ENCODE measurements at places on chromosomes 11 and 22.

- DNase-seq: no peak
Measured at GRCh38 chr22:32619614-32620426, 145.2 kb downstream of the FBXO7 start.

DNA sequence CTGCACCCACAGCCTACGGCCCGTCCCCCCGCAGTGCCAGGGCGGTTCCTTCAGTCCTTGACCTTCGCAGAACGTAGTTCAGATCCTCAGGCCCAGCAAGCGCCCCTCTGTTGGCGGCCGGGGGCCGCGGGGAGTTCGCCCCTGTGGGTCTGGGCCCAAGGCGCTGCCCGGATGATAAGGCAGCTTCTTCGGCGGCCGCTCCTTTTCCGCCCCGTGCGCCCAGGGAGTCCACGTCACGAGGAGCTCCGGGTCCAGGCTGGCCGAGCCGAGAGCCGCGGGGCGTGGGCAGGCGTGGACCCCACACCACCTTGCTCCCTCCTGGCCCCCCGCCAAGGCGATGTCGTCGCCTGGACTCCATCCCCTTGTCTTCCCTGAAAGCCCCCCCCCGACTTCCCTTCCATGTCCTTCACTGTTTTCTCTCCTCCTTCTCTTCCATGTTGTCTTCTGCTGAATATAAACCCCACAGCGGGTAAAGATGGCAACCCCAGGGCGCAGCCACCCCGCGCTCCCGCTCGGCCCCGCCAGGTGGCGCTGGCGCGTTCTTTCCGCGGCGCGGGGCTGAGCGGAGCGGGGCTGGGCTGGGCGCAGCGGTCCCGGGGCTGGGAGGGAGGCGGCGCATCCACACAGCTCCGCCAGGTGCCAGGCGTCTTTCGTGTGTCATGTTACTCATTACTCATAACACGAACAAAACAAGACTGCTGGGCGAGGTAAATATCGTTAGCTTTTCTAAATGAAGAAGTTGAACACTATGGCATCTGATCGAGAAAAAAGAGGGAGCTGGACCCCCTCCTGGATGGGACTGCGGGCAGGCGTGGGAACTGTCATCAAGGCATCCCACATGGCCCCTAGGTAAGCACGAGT, 321.0 kb downstream of the NTM start:
- no peak for DNase-seq

GRCh38 chr11:68338051-68338780, 25.8 kb downstream of the LRP5 start:
- no peak for DNase-seq

- DNase-seq: no peak
Measured at GRCh38 chr11:2685566-2686359, 14.0 kb downstream of the KCNQ1OT1 start.

DNA sequence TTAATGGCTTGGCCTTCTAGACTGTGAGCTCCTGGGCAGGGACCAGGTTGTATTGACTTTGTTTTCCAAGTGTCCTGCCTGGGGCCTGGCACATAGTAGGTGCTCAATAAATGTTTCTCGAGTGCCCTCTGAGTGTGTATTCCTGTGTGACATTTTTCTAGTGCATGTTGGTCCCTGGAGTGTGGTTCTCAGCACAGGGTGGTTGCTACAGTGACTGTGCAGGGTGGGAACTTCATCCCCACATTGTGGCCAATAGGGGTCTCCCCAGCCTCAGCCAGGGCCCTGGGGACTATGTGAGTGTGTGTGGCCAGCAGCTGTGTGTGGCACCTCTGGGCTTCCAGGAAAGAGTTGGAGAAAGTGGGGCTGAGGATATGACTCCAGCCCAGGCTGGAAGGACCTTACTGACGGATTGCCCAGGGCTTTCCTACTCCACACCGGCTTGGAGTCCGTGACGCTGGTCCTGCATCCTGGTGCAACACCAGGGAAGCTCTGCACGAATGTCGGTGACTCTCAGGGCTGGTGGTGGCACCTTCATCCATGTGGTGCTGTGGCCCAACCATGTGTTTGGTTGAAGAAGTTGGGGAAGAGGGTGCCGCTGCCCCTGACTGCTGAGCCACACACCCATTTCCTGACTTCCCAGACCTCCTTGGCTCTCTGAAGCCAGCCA, 9.0 kb upstream of the MARK2 start:
- DNase-seq: no peak

GRCh38 chr11:65613091-65613928, 711 bp downstream of the MAP3K11 start:
- DNase-seq: no peak

- DNase-seq: no peak
Measured at GRCh38 chr11:71495286-71496230, 31.5 kb upstream of the KRTAP5-7 start.

GRCh38 chr11:27390318-27391295, 27.6 kb upstream of the CCDC34 start:
- no peak for DNase-seq

- no peak for DNase-seq
Measured at GRCh38 chr11:46417711-46418110, 26.1 kb upstream of the CHRM4 start.

DNA sequence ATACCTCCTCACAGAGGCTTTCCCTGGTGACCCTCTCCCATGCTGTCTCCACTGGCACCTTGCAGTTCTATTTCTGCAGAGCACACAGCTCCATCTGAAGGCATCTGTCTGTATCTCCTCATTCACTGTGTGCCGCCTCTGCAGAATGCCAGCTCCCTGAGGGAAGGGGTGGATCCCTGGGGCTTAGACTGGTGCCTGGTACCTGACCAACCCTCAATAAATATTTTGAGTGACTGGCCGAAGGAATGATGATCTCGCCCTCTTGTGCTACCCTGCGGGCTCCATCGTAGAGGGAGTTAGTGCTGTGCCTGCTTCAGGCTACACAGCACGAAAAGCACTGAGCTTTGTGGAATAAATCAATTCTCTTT, 1.6 kb downstream of the CBX7 start:
- no peak for DNase-seq

DNA sequence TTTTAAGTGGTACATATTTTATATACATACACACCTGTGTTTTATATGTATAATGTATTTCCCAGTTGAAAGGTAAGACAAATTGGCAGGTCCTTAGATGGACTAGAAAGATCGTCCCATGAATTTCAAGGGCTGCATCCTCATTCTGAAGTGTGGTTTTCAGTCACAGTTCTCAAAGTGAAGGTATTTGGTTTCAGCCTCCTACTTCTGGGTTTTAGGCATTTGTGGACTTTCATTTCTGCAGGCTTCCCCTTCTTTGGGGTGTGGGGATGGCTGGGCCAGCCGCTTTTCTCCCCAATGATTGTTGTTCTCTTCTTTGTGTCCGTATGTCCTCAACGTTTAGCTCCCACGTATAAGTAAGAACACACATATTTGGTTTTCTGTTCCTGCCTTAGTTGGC, 10.0 kb downstream of the DCPS start:
- DNase-seq: no peak

DNA sequence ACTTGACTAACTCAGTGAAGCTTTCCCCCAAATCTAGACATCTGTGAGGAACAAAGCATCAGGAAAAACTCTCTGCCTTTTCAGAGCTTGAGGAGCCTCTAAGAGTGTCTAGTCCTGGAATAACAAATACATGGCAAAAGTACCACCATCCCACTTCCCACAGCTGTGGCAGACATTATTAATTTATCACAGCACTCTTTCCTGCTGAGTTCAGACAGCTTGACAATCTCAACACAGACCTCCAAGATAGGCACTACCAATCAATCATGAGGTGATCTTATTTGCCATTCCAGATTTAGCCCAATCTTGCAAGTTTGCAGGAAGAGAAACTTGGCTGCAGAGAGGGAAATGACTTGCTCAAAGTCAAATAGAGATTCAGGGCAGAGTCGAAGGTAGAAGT, 202.8 kb downstream of the MN1 start:
- no peak for DNase-seq

DNA sequence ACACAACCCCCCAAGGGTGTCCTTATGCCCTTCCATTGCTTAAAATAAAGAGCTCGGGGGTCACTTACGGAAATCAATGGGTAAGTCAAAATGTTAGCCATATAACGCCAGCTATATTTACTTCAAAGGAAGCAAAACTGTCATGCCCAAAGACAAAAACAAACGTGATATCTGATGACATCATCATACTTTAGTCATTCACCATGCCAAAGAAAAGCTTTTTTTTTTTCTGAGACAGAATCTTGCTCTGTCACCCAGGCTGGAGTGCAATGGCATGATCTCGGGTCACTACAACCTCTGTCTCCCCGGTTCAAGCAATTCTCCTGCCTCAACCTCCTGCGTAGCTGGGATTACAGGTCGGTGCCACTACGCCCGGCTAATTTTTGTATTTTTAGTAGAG, 47.7 kb upstream of the SC5D start:
- no peak for DNase-seq

DNA sequence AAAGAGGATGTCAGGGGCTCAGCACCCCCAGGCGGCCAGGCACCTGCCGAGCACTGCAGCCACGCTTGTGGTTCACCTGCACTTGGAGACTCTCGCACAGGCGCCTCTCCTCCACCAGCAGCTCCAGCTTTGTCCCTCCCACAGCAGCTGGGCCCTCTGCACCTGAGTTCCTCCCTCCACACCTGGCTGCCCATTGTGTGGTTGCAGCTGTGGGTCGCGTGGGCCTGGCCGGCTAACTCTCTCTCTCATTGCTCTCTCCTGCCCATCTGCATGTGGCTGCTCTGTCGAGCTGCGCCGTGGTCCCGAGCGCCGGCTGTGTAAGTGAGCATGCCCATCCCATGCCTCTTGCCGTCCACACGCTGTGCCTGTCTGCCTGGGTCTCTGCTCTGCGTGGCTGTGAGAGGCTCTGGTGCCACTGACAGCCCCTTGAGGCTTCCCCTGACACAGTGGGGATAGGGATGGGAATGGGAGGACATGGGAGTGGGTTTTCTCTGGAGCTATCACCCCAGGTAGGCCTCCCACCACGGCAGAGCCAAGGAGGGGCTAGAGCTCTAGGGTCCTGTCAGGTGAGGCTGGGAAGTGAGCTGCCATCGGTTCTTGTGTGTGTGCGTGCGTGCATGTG, 8.5 kb upstream of the ACR start:
- DNase-seq: no peak

DNA sequence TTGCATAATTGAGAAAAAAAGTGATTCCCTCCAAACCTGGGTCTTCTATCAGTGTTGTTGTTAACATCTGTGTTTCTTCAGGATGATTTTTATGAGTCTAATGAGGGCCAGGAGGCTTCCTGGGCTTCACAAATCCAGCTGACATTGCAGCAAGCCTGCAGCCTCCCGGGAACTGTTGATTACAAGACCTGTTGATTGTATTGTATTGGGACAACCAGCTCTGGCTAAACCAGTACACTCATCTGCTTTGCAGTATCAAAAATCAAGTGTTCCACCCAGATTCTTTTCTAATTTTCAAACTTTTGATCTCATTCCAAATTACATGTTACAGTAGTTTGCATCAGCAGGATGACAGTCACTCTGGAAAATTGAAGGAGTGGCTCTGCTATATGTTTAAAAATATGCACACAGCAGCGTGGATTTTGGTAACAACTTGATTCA, 16.1 kb upstream of the PRSS23 start:
- DNase-seq: no peak

GRCh38 chr11:60996381-60997138, 25.1 kb downstream of the CD6 start:
- DNase-seq: no peak

GRCh38 chr11:64268893-64269539, 15.4 kb downstream of the BAD start:
- DNase-seq: no peak

DNA sequence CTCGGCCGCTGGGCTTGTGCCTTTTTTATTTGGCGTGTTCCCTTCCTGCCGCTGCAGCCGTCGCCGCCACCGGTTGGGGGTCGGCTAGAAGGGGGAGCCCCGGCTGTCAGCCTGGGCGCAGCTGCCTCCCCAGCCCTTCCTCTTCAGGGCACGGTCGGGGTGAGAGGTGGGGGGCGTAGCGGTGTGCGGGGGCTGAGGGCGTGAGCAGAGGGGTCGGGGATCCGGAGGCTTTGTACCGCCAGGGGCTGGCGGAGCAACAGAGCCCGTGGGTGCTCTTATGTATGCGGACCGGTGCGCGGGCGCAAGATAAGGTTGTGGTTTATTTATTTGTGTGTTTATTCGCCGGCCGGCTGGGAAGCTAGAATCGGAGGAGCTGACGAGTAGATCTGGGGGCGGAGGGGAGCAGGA, 477 bp downstream of the ZBTB16 start:
- no peak for DNase-seq

GRCh38 chr11:102929972-102930371, 25.6 kb downstream of the MMP13 start:
- no peak for DNase-seq

DNA sequence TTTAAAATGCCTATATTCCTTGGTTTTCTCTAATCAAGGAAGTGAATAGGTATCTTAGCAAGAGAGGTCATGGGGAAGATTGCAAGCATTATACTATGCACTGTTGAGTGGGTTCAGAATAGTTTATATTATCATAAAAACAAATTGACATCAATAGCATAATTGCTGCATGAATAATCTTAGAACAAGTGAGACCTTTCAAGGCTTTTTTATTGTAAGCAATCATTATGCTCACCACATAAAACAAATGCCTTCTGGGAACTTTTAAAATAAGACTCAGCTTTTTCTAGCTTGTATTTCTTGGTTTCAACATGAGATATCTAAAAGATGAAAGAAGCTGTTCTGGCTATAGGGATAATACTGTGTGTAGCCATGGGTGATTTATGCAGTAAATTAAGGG, 135.6 kb upstream of the ZC3H12C start:
- DNase-seq: no peak

DNA sequence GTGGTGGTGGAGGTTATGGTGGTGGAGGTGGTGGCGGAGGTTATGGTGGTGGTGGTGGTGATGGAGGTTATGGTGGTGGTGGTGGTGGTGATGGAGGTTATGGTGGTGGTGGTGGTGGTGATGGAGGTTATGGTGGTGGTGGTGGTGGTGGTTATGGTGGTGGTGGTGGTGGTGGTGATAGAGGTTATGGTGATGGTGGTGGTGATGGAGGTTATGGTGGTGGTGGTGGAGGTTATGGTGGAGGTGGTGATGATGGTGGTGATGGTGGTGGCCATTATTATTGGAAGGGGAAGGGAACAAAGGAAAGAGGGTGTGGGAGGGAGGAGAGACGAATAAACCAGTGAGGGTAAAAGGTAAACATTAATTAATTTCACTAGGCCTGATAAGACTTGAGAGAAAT, 53.5 kb upstream of the TCF20 start:
- no peak for DNase-seq

DNA sequence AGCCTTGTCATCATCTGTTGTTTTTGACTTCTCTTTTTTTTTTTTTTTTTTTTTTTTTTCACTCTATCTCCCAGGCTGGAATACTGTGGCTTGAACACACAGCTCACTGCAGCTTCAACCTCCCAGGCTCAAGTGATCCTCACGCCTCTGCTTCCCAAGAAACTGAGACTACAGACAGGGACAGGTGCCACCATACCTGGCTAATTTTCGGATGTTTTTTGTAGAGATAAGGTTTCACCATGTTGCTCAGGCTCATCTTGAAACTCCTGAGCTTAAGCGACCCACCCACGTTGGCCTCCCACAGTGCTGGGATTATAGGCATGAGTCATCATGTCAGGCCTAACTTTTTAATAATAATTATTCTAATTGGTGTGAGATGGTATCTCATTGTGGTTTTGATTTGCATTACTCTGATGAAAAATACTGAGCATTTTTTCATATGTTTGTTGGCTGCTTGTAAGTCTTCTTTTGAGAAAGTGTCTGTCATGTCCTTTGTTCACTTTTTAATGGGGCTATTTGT, 51.3 kb upstream of the OR9G4 start:
- no peak for DNase-seq

Measured in GM12864 (cell line).